GM19239 (cell line): ENCODE measurements at places on chromosomes 4 and X.

DNA sequence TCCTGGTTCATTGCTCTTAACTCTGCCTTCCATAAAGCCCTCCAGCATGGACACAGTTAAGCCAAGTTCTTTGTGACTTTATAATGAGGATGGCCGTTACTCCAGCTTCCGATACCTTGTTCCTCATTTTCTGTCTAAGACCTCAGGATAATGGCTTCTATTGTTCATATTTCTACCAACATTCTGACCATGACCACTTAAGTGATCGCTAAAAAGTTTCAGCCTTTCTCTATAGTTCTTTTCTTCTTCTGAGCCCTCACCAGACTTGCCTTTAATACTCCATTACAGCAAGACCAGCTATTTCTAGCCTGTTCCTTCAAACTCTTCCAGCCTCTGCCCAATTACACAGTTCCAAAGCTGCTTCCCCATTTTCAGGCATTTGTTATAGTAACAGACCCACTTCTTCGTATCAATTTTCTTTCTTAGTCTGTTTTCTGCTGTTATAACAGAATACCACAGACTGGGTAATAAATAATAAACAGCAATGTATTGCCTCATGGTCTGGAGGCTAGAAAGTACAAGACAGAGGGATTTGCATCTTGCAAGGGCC, 12.3 kb downstream of the RNF175 start:
- DNase-seq: no peak

DNA sequence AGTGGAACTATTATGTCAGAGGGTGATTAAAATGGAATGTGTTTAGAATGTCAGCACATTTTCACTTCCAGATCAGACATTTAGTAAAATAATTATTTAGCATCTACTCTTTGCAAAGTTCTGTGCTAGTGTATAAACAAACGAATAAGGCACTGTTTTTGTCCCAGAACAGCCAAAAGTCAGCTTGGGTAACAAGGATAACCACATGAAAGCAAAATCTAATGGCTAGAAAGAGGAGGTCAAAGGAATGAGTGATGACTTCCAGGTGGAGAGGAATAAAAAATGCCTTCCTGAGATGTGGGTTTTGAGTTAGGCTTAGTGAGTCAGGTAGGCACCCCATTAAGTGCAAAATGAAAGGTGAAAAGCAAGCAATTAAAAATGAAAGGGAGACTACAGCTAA, 112.6 kb downstream of the ATP10D start:
- DNase-seq: no peak

- no peak for DNase-seq
These were observed 5.3 kb upstream of the IDS start for GRCh38 chrX:149510386-149510785.

DNA sequence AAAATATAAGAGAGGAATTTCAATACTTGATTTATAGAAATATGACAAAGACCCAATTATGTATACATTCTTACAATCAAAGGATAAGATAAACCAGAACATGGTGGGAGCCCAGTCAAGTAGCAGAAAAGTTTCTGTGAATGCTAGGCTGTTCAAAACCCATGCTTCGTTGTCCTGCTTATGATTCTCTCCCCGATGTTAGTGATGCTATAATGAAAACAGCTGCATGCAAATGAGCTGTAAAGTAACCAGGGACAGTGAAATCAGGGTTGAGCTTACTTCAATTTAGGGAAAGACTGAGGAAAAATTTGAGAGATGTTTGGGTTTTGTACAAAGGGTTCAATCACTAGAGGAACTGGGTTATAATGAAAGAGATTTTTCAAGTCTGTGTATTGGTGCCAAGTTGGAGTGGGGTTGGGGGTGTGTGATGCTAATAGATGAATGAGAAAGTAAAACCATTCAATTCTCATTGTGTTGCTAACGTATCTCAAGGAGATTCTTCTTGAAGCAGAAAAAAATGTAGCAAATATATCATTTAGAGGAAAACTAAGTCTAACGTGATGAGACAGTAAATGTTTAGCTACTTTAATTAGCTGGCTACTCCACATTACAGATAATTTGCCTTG, 59.3 kb upstream of the PPP1R2C start:
- DNase-seq: no peak

GRCh38 chr4:88659055-88659889, 38.4 kb downstream of the NAP1L5 start:
- peak; percentile 20 for DNase-seq

DNA sequence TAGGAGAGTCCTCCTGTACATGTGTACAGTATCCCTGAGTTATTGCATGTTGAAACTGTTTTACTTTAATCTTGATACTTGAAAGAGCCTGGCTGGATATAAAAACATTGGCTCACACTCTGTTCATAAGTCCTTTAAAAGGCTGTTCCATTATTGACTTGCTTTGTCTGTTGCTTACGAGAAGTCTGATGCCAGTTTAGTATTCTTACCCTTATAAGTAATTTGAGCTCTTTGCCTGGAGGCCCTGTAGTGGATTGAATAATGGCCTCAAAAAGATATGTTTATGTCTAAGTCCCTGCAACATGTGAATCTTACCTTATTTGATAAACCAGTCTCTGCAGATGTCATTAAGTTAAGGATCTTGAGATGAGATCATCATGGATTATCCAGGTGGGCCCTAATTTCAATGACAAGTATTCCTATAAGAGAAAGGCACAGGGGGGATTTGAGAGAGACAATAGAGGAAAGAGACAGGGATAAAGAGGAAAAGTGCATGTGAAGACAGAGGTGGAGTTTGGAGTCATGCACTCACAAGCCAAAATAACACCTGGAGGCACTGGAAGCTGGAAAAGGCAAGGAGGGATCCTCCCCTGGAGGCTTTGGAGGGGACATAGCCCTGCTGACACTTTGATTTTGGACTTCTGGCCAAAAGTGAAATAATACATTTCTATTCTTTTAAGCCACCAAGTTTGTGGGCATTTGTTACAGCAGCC, 98.1 kb downstream of the IRF2 start:
- DNase-seq: no peak

GRCh38 chrX:71475785-71476540, 56.9 kb upstream of the OGT start:
- no peak for DNase-seq

GRCh38 chrX:138710866-138711341, 613 bp downstream of the FGF13 start:
- DNase-seq: no peak

DNA sequence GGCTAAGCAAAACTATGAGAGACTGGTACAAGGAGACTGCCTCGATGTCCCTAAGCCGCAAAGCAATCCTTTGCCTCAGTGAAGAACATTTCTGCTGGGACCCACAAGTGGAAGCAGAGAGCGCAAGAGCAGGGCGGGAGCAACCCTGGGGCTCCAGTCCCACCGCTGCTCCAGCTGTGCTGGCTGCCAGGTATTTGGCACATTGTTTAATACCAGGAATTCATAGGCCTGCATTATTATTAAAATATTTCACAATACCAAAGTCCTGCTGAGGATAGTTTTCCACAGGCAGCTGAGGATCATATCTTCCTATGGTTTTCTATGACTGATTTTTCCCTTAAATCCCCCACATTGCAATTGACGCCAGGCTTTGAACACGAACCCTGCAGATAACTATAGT, 163.5 kb upstream of the TLL1 start:
- no peak for DNase-seq

DNA sequence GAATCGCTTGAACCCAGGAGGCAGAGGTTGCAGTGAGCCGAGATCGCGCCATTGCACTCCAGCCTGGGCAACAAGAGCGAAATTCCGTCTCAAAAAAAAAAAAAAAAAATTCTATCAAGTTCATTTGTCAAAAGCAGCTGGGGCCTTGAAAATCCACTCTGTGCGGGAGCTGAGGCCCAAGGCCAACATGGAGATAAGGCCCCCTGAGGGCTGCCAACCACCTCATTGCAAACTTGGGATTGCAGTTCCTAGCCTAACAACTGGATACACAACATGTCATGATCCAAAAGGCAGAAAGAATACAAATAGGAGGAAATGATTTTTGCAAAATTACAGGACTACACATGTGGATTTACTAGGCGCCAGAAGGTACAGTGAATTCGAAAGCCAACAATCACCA, 22.5 kb upstream of the PRDX4 start:
- no peak for DNase-seq

GRCh38 chr4:10496200-10496599, 39.0 kb upstream of the ZNF518B start:
- DNase-seq: no peak

- DNase-seq: no peak
These were observed 105.6 kb downstream of the CNKSR2 start for GRCh38 chrX:21479695-21480270.

DNA sequence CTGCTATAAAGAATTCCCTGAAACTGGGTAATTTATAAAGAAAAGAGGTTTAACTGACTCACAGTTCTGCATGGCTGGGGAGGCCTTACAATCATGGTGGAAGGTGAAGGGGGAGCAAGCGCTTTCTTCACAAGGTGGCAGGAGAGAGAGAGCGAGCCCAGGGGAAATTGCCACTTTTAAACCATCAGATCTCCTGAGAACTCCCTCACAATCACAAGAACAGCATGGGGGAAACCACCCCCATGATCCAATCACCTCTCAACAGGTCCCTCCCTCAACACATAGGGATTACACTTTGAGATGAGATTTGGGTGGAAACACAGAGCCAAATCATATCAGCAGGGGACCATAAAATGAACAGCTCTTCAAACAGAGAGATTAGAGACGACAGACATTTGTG, 198.6 kb downstream of the MAGEB5 start:
- no peak for DNase-seq

GRCh38 chr4:139367421-139368090, 65.3 kb upstream of the NDUFC1 start:
- DNase-seq: no peak

- DNase-seq: no peak
These were observed 114.5 kb upstream of the GUCY1A1 start for GRCh38 chr4:155552180-155552579.

- no peak for DNase-seq
These were observed 229.1 kb downstream of the ARHGAP10 start for GRCh38 chr4:147960971-147961370.

DNA sequence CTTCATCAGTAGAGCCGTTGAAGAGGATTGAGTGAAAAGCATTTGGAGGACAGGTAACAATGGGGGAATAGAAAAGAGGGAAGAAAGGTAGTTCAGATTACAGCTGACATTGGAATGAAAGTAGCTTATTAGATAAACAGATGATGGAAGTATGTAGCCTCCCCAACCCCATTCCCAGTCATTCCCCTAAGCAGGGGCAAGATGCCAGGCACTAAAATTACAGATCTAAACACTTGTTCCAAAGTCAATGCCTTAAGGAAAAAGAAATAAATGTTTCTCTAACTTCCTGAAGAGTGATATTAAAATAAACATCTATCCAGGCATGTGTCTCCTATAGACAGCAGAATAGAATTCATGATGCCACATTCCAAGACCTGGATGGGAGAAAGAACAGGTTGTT, 350.8 kb downstream of the PDGFC start:
- no peak for DNase-seq

DNA sequence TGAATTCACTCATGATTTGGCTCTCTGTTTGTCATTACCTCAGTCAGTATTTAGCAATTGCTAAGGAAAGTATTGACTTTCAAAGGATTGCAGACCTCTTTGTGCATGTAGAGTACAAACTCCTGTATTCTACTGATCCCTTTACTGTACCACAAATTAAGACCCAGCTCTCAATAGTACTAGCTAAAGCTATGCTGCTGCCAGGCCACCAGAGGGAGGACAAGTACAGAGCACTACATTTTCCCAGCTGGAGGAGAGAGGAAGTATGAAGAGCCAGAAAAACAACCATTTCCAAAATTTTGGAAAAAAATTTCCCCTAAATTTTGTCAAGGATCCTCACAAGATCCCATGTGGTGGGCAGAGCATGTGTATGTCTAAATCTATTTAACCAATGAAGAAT, 175.0 kb upstream of the MTMR8 start:
- DNase-seq: no peak

DNA sequence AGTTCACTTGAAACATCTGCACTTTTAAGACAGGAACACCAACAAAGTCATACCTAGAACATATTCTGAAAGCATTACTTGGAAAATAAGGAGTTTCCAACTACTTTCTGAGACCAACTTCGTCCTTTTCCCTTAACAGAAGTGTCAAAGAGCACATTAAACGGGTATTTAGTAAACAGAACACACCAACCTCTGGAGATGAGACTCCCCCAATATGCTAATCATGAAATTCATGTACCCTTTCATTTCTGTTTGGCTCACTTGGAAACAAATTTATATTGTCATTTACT, 69.2 kb downstream of the NOCT start:
- no peak for DNase-seq

DNA sequence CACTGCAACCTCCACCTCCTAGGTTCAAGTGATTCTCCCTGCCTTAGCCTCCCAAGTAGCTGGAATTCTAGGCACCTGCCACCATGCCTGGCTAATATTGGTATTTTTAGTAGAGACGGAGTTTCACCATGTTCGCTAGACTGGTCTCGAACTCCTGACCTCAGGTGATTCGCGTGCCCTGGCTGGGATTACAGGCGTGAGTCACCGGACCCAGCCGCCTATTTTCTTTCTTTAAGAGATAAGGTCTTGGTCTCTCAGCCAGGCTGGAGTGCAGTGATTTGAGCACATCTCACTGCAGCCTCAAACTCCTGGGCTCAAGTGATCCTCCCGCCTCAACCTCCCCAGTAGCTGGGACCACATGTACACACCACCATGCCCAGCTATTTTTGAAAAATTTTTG, 166.5 kb downstream of the DHRSX start:
- no peak for DNase-seq

GRCh38 chr4:30511751-30512150, 208.4 kb upstream of the PCDH7 start:
- no peak for DNase-seq

DNA sequence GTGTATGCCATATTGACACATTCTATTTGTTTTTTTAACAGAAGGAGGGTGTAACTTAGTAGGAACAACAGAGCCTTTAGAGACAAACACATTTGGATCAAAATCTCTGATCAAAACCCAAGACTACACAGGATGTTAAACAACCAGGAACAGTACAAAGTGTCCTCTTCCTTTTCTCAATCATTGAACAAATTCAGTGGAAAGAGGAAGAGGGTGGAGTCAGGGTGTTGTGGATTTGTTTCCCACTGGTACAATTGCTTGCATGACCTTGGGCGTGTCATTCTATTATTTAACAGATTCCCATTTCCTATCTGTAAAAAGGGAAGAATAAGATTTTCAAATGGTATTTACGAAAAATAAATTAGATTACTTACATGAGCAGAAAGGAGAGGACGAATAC, 1162.8 kb upstream of the PRKX start:
- DNase-seq: no peak

DNA sequence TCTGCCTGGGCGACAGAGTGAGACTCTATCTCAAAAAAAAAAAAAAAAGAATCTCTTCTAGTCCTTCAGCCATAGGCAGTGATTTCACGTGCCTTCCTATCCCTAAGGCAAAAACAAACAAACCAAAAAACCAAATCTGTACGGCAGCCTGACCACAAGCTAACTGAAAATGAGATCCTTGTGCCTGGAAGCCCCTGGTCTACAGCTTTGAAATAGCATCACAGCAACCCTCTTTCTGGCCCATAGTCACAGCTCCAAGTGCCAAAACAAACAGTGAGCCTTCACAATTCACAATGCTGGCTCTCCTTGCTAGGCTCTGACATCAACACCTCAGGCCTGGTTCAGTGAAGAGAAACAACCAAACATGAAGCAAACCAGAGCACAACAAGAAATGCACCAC, 46.1 kb downstream of the TMEM150C start:
- DNase-seq: no peak

GRCh38 chr4:87718217-87718835, 68.2 kb downstream of the DMP1 start:
- no peak for DNase-seq
